ENCODE measurements at places on chromosomes 13 and 19.

DNA sequence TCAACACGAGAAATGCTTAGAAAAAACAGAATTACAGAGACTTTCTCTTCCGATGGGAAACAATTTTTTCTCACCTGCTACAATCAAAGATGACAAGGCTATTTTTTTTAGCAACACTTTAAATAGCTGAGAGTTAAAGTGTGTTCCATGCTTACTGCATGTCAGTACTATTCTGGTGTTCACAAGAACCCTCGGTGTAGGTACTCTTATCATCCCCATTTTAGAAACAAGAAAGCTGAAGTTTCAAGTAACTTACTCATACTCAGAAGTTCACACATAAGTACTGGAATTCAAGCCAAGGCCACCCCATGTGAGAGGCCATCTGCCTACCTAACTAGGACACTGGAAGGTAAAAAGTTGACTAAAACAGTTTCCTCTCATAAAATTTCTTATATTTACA, 9.0 kb upstream of the TNFRSF19 start:
- DNase-seq, result no peak

GRCh38 chr19:32677657-32678056, 2.0 kb downstream of the RGS9BP start:
- DNase-seq, result no peak

DNA sequence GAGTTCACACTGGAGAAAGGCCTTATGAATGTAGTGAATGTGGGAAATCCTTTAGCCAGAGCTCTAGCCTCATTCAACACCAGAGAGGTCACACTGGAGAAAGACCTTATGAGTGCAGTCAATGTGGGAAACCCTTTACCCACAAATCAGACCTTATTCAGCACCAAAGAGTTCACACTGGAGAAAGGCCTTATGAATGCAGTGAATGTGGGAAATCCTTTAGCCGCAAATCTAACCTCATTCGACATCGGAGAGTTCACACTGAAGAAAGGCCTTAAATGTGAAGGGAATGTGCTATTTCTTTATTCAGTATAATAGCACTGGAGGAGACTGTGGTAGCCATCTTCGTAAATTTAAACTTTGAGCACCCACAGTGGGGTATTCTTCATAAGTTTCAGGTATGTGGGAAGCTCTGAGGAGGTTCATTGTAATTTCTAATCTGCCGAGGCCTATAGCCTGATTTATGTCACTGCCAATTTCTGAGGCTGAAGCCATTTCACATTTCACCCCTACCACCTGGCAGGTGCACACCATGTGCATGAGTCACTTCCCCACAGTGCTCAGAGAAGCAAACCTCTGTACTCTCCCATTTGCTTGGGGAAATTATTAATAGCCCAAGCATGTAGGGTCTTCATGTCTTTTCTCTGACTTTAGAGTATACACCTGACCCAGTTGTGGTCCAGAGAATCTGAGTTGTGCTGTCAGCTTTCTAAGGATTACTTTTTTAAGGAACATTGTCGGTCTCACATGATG, 6.4 kb downstream of the ZNF551 start:
- DNase-seq, result no peak

- DNase-seq, result no peak
Observed at GRCh38 chr13:98454389-98454881, 122.5 kb downstream of the STK24 start.

DNA sequence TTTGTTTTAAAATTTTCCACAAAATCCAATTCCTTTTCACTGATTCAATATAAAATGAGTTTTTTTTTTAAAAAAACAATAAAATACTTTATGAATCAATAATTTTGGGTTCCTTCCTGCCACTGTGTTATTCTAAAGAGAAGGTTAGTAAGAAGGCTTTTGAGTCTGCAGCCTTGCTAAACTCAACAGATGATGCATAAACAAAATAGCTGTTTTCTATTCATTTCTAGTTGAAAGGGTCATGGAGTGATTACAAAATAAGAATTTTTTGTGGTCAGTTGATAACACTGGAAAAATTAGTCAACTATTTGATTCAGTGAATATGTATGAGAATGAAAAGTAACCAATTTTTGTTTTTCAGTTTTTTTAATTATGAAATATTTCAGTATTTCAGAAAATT, 169.9 kb downstream of the VWA8 start:
- no peak for DNase-seq
